ENCODE measurements at places on chromosomes 5 and 9. TPM values are rescaled to one million over a fixed set of nuclear protein-coding genes. Genes with fewer than 3 reads are reported as not detected.

GPR150 gene
- 0.66 TPM for total RNA-seq

PRUNE2 gene
- total RNA-seq: 10.6 TPM

PFN3 gene
- total RNA-seq: not detected

GGTA1 gene
- total RNA-seq: not detected

ELAVL2 gene
- 0.17 TPM for total RNA-seq

WNT8A gene
- total RNA-seq: not detected

LHX2 gene
- not detected for total RNA-seq

BTNL8 gene
- total RNA-seq: not detected
